Stimulated activated CD4-positive, alpha-beta T cell treated with anti-CD3 and anti-CD28 coated beads, Interleukin-15, amount 100 ng/mL, for 1 hour (primary cell): ENCODE measurements at places on chromosomes 2 and 18.

DNA sequence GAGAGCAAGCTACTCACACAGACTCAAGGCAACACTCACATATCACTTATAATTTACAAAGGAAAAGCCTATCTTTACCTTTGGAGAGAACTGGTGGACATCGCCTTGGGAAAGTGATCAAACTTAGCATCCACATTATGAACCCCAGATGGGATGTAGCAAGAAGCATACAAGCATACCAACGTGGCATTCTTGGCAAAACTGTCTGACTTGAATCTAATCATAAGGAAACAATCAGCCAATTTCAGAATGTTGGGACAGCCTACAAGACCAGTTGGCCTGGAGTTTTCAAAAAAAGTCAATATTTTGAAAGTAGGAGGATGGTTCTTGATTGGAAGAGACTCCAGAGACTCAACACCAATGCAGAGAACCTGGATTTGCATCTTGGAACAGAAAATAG, 79.1 kb upstream of the PMAIP1 start:
- no peak for DNase-seq

DNA sequence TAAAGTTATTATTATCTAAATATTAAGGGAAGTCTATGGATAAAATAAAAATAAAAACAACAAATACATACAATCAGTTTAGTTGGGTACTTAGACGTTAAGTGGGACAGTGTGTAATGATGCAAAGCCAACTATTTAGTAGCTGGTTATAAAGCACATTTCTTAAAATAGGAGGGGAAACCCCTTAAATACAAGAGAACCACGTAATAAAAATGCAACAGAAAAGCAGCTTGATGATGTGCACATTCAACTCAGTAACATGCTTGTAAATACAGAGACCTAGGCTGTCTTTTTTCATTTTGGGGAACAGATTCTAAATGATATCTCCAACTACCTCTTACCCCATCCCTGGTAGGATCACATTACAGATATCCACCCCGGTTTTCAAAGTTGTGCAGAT, 134.3 kb upstream of the AQP4 start:
- no peak for DNase-seq

GRCh38 chr2:236959036-236959435, 126.7 kb upstream of the COPS8 start:
- no peak for DNase-seq

DNA sequence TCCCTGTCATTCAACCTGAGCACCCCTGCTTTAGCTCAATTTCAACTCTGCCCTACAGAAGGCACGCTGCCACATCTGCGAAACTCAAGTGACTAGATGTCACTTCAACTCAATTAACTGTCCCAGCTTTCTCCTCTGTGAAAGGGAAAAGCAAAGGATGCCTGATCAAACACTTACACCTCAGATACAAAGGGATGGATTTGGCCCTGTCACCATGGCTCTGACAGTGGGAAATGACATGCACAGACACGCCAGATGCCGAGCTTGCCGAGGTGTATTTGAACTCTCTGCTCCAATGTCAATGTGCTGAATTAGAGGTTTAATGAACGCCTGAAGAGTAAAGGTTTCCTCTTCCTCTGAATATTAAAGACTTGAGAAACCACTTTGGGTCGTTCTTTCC, 481.1 kb downstream of the CBLN2 start:
- DNase-seq = no peak

GRCh38 chr18:41744421-41745030, 210.5 kb upstream of the PIK3C3 start:
- DNase-seq = no peak

DNA sequence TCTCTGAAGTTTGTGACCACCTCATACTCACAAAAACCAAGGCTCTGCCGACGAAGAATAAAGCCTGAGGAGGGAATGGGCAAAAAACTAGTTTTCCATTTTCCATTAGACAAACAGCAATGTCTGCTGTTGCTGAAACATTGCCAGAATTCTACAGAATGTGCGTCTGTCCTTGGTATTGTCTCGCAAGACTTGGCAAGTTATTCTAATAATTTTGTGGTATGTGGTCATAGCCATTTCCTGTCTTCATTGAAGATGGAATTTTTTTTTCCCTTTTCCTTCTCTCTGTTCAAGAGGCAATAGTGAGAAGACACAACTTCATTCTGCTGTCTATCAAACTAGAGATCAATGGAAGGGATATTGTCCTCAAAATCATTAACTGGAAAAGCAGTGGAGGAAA, 296.1 kb downstream of the RND3 start:
- no peak for DNase-seq
